Stimulated activated CD8-positive, alpha-beta memory T cell treated with anti-CD3 and anti-CD28 coated beads, Interleukin-15, amount 100 ng/mL, for 24 hours (primary cell): ENCODE measurements at places on chromosomes 6 and 20.

DNA sequence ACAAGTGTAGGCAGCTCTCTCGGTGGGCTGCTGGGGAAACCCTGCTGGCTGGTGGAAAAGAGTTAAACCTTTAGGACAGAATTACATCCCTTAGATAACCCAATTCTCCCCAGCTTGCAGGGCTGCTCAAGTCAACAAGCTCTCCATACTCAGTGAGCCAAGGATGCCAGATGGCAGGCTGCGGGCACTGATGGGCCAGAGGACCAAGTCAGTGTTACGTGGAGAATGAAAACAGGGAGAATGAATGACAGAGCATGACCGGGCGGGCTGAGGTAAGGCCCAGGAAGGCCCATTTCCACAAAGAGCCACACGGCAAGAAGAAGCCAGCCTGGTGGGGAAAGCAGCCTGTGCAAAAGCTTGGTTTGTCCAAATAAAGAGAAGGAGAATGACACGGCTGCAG is 58.7 kb upstream of the CD93 start:
- no peak for DNase-seq

DNA sequence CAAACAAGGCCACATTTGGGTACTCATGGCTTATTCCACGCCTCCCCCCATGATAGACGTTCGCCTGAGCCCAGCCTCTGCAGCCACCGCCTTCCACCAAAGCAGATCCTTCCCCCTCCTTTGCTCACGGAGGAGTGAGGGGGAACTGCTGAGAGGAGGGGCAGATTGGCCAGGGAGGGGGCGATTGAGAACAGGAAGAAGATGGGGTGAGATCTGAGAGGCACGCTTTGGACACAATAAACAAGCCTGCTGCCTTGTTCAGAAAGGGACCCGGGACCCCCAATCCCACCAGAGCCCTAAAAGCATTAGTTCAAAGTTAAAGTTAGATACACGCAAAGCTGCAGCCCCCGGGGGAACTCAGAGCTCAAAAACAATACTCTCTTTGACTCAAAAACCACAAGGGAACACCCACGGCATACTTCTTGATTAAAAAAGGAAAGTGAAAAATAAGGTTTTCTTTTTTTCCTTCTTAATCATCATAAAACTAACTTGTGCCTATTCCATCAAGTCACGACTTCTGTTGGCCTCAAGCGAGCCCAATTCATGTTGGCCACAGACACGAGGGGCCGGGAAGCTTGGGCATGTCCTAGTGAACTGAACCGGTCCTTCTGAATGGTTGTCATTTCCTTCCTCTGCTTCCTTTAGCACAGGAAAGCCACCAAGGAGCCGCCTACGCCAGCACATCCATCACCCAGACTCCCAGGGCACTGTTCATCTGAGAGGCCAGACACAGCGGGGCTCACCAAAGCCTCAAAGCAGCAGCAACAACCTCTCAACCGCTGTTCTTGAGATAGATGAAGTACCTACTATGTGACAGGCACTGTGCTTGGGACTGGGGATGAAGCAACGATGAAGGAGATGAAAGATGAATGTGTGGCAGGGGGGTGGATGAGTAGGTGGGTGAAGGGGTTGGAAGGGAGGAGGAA is 44.7 kb downstream of the NFATC2 start:
- no peak for DNase-seq

DNA sequence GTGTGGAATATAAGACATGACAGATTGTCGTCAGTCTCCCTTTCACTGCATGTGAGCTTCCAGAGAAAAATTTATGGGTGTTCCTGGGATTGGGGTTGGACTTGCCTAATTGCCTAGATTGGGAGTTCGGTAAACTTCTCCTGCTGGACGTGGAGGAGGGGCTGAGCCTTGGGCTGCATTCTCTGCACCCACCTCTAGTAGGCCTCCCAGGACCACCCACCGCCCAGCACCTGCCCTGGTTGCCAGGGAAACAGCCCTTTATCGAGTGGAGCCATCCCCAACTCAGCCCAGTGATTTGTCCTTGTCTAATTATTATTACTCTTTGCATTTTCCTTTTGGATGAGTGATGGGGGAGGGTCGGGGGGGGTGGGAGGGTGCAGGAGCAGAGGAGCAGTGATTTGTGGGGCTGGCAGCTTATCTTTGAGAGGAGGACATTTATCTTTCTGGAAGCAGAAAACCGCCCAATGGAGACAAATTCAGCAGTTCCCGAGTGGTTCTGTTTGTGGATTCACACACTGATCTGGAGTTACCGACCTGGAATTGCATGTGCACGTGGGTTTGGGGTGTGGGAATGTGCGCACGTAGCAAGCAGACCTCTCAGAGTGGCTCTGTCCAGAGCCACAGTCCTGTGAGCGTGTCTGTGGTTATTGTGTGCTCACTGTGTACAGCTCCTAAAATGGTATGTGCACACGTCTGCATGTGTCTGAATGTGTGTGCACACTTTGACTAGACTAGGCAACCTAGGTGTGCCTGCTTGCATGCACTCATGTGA is 104.5 kb downstream of the DHX35 start:
- DNase-seq, result no peak

DNA sequence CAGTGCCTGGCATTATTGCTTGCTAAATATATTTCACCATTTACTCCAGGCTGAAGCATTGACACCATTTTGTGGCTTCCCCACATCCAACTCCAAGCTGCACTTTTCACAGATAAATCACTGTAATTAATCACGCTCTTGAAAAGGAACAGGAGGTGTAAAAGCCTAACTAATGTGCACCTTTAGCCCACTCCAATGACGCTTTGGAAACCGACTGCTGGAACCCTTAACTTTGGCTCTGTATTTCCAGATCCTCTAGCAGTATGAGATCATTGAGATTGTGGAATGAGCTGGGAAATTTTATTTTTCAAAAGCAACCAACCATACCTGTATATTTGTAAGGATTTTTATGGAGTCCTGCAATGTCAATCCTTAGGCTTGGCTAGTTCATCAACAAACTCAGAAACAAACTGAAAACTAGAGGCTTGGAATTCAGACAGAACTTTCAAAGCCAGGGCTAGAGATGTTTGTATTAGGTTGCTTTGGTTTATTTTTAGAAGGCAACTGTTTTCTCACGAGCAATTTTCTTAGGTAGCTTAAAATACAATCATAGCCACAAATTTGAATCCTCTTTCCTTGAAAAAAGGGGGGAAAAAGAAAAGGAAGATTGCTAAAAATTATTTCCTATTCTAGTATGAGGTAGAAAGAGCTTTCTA is 52.8 kb upstream of the UTRN start:
- DNase-seq, result no peak

- no peak for DNase-seq
These were observed 35.1 kb downstream of the NFATC2 start for GRCh38 chr20:51507216-51508036.

DNA sequence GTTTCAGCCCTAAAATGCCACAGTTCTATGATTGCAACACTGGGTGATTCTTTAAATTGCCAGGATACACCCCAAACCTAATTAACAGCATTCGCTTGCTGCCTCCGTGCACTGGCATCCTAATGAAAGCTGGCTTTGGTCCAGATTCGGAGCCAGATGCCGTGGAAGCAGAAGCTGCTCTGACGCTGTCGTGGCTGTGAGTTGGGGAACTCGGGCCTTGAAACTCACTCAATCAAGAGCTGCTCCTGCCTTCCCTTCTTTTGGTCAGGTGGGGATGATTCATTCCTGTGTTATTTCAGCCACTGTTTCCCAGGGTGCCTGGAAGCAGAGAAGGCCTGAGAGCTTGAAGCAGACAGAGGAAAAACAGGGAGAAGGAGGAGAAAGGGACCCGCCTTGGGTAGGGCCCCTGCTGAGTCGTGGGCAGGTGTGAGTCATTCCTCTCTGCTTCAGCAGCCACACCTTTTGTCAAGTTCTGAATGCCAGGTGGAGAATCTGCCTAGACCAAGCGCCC is 36.2 kb upstream of the DSP start:
- no peak for DNase-seq

- no peak for DNase-seq
These were observed 145.9 kb downstream of the SYCP2 start for GRCh38 chr20:59787538-59787890.

GRCh38 chr6:92132457-92132856 is 1286.9 kb downstream of the EPHA7 start:
- DNase-seq, result no peak

- no peak for DNase-seq
These were observed 37.6 kb downstream of the NDUFAF5 start for GRCh38 chr20:13822459-13822858.

DNA sequence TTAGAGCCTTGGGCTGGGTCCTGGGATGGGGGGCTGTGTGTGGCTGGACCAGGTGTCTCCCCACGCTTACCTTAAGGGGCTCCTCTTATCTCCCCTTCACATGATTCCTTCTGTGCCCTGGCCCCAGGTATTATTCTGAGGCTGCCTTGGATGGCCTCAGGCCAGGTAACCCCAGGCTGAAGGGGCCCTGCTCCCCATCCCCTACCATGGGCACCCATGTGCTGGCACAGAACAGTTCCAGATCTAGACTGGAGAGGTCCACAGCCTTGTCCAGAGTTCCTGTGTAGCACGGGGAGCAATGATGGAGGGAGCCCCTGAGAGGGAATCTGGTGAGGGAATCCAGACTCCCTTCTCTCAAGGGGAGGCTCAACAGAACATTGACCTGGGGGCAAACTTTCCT is 32.1 kb downstream of the MOCS1 start:
- no peak for DNase-seq

DNA sequence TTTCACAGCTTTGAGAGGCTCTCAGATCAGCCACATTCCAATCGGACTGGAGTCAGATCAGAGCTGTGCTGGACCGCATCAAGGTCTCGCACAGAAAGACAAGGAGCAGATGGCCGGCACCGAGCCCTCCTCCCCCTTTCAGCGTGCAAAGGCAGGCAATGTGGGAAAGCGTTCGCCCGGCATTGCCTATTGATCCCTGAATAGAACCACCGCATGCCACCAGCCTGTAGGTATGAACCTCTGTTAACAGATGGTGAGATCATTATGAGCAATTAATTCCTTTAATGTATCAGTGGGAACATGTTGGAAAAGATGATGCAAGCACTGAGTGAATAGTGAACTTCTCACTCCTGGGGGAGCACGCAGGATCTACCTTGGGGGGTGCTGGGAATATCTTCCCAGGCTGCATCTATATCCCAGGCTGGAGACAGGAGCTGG is 117.5 kb upstream of the ID4 start:
- no peak for DNase-seq

GRCh38 chr6:41878246-41878645 is 16.9 kb downstream of the USP49 start:
- no peak for DNase-seq

DNA sequence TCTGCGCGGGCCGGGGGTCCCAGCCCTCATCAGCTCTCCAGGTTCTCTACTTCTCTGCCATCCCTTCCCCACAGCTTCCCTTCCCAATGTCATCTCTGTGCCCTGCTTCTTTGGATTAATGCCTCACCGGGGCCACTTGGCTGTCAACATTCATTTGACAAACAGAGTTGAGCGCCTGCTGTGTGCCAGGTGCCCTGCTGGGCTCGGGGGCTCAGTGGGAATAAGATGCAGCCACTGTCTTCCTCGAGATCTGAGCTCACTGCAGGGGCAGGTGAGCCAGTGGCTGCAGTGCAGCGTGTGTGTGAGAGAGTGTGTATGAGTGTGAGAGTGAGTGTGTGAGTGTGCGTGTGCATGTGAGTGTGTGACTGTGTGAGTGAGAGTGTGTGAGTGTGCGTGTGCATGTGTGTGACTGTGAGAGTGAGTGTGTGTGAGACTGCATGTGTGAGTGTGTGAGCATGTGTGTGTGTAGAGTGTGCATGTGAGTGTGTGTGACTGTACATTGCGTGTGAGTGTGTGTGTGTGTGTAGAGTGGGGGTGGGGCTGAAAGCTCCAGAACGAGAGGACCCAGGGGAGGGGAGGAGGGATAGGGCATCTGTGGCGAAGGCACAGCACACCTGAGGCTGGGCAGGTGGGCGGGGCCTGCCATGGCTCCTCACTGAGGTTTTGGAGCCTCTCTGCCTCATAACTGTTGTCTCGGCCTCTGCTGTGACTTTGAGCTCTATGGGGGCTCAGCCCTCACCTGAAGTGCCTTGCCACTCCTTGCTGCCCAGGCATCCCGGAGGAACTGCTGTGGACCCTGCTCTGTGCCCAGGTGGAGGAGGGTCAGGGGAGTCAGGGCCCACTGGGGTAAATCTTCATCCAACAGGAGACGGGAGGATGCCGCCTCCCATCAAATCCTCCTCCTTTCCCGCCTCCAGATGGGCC is 36.5 kb upstream of the PHACTR3 start:
- no peak for DNase-seq

DNA sequence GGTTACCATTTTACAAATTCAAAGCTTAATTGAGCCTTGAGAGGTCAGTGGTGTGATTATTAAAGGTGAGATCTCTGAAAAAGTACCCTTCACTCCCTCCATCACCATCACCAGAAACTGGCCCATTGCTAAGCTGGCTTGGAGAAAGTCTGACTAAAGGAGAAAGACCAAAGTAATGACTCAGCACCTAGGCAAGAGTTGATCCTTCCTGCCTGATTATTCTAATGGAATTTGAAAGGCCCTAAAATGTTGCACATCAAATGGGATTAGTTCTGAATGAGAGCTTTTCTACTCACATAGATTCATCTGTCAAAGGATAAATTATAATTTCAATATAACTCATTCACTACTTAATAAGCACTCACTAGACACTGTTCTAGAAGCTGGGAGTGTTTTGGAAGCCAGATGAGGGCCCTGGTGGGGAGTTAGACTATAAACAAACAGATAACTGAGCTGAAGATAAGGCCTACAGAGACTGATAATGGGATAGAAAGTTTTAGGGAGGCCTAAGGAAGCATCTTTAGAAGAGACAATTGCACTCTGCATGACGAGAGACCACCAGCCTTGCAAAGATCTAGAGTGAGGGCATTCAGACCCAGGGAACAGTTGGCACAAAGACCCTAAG is 366.7 kb downstream of the SYNE1 start:
- no peak for DNase-seq

DNA sequence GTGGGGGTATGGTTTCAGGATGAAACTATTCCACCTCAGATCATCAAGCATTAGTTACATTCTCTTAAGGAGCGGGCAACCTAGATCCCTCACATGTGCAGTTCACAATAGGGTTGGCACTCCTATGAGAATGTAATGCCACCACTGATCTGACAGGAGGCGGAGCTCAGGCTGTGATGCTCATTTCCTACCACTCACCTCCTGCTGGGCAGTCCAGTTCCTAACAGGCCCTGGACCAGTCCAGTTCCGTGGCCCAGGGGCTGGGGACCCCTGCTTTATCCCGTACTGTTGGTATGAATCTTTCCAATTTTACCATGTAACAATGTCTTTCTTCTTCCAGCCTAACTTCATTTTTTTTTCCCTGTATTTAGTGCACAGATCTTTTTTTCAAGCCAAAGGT is 94.9 kb downstream of the OGFRL1 start:
- DNase-seq, result no peak

GRCh38 chr6:14757014-14757413 is 488.9 kb upstream of the JARID2 start:
- DNase-seq, result no peak
